HT1080 (cell line): ENCODE measurements at places on chromosomes 2 and 18.
A peak's percentile ranks its signal among the peaks of the same experiment; 100 is the strongest.

DNA sequence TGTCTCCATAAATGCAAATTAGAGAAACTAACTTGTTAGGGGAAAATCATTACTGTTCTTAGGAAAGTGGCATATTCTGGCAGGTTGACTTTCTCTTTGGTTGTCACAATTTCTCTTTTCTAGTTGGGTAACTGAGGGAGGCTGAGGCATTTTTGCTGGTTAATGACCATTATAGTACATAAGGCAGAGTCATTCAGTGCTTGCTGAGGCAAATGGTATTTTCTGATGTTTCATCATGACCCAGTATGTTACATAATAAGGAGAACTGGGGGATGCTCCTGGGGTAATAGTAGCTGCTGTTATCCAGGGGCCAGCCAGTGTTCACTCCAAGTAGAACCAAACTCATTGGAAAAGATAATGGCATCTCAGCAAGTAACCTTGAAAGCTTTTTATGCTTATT is 62.3 kb downstream of the ITGA6 start:
- DNase-seq = no peak

DNA sequence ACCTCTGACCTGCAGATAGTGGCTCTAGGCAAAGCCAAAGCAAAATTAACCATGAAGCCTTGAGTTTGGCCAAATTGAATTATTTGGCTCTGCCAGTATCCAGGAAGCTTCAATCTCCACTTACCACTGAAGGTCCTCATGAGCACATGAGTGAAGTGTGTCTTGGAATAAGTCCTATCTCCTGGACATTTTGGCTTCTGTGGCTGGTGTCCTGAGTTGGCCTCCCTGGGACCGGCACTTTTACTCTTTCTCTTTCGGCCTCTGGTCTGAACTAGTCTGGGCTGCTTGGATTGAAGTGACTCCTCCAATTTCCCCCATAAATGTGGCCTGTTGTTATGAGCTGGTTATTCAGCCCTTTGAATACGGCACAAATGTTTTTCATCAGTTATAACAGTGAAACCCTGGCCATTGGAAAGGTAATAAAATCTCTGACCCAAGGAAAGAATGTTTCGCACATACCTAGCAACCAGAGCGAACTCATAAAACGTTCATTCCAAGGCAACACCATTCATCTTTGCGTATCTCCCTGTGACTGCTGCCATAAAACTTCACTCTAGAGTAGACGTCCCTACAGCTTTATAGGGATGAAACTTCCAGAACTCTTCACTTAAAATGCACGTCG is 216.4 kb downstream of the LPIN1 start:
- DNase-seq = no peak

DNA sequence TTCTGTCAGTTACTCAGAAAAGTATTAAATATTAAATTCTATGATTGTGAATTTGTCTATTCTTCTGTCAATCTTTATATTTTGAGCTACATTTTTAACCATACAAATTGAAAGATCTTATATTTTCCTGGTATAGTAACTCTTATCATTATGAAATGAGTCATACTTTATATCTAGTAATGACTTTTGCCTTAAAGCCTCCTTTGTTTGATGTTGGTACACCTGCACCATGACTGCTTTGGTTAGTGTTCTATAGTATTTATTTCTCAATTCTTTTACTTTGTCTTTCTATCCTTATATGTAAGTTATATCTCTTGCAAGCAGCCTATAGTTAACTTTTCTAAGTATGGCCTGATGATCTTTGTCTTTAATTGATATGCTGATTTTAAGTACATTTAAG is 13.0 kb downstream of the ZNF236 start:
- DNase-seq = no peak

- DNase-seq = no peak
Measured at GRCh38 chr2:185222311-185222710, 516.3 kb upstream of the FSIP2 start.

DNA sequence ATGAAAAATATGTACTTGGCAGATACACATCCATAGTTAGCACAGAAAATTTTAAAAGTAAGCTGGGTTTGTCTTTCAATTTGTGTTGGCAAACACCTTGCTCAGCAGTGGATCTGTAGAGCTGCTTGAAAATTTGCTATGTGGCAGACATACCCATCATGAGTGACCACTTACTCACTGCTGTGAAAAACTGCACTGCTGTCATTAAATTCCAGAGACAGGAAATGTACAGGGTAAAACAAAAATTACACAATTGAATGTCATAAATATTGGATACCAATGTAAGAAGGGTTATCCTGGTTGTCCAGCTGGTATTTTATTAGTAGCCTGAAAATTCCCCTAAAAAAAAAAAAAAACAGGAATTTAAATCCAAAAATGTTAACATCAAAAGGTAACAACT is 24.5 kb downstream of the NIF3L1 start:
- DNase-seq = peak; percentile 31
